Renal cortex interstitium (tissue), 15 donors: ENCODE measurements at places on chromosomes 4 and X. TPM values are rescaled to one million over a fixed set of nuclear protein-coding genes. Genes with fewer than 3 reads are reported as not detected.

GRCh38 chr4:152810715-152811287 lies 31.0 kb downstream of the ARFIP1 start:
- DNase-seq = no peak

GRCh38 chr4:40316782-40317635 lies 18.1 kb upstream of the CHRNA9 start:
- DNase-seq = peak; percentile 72

- no peak for DNase-seq
Observed at GRCh38 chrX:129636175-129636681, 18.5 kb downstream of the APLN start.

GRCh38 chrX:11427453-11428071 lies 134.3 kb downstream of the AMELX start:
- no peak for DNase-seq

GRCh38 chrX:1480082-1480785 lies 27.5 kb upstream of the ASMTL start:
- no peak for DNase-seq

DNA sequence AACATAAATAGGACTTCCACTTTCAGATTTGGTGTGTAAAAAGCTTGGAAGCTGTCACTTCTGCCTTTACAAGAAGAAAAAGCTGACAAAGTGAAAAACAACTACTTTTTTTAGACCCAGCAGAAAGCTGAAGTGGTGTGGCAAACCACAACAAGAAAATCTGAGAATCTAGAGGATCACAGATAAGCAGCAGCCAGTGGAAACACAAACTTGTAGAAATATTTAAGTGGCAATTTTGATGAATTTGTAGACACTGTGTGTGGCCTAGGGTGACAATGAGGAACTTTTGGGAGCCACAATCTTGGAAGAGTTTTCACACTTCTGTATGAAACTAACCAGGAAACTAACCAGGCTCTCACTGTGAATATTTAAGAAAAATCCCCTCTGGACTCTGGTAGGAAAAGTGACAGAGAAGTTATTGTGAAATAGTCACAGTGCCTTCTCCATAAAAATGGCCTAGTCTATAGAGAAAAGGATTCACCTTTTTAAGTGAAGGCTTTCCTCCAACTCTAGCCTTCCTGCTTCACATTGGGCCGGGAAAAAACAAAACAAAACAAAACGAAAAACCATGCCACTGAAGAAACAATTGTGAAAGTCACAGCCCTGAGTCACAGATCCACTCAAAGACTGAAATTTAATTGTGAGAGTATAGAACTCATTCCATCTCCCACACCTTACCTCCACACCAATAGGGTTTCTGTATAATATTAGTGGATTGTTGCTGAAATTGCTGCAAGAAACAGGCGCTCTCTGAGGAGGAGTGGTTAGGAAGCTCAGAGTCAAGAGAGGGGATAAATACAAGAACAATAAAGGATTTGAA lies 26.7 kb upstream of the GUCY1A1 start:
- no peak for DNase-seq

- DNase-seq = no peak
Observed at GRCh38 chr4:53088152-53088551, 226.0 kb downstream of the RASL11B start.

- no peak for DNase-seq
Observed at GRCh38 chr4:32337403-32337802, 1617.2 kb downstream of the PCDH7 start.

- no peak for DNase-seq
Observed at GRCh38 chr4:30716158-30716557, 4.0 kb upstream of the PCDH7 start.

- no peak for DNase-seq
Observed at GRCh38 chr4:78661921-78662521, 110.5 kb downstream of the ANXA3 start.

GRCh38 chrX:54496517-54496852 lies 451 bp upstream of the FGD1 start:
- DNase-seq = no peak

GRCh38 chrX:65635822-65636221 lies 31.6 kb upstream of the MSN start:
- DNase-seq = no peak

DNA sequence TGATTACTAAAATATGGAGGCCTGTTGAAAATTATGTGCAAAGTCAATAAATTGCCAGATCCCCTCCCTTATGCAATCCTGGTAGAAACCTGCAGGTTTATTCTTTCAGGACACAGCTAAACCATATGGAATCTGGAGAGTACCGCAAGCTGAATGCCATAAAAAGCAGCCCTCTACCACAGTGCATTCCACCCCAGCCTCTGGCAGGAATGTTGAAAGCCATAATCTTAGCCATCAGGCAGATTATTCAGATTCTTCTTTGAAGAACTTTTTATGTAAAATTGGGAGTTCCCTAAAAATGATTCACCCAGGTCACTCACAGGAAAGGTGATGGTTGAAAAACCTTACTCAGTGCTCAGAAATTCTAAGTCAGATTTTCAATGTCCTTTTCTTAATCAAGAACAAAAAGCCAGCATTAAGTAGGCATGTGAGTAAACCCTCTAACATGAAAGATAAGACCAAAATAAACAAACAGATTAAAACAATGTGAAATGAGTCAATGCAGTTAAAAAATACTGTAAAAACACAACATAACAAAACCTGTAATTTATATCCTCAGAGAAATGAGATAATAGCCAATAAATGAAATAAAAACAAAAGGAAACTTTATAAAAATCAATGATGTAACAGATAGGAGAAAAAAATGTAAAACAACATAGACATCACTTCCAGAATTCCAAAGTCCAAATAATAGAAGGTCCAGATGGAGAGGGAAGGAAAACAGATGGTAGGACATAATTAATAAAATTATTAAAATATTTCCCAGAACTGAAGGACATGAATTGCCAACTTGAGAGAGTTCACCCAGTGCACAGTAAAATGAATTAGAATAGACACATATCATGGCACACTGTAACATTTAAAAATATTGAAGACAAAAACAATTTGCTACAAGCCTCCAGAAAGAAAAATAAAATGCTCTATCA lies 226.9 kb downstream of the FSTL5 start:
- DNase-seq = no peak

DNA sequence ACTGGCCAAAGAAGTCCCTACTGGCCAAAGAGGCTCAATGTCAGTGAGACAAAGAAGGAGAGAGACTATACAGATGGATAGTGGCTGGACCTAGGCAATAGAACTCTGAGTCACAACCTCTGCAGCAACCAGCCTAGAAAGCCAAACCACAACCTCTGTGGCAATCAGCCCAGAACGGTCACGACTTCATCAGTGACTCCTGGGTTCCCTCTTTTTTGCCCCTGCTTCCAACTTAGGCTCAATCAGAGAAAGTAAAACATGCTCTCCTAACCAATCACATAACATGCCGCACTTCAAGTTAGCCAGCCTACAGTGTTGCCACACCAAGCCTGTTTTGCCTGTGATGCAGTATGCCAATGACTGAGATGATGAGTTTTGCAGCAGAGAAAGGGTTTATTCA lies 203.4 kb downstream of the ANAPC10 start:
- DNase-seq = no peak

- no peak for DNase-seq
Observed at GRCh38 chr4:177574446-177574845, 132.2 kb upstream of the AGA start.

DNA sequence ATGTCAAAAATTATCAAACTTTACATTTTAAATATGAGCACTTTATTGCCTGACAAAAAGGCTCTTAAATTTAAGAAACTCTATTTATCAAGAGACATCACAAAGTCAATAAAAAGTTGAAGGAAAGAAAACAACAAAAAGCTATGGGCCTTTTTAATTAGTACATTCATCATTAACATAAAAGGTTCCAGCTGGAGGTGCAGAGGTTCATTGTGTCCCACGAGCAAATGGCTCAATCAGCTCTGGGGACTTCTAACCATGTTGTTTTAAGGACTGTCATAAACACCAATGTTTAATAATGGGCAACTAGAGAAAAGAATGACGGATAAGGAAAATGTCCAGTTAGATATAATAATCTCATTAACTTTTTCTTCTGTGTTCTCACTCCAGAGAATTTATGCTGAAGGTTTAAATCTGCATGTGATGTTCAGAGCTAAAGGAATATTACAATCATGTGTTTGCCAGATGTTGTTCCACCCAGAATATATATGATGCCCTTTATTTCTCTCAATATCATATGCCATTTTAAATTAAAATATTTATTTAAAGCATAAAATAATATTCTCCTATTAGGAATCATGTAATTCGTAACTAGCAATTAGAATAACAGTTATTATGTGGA lies 840.3 kb upstream of the ADGRL3 start:
- peak; percentile 8 for DNase-seq

DNA sequence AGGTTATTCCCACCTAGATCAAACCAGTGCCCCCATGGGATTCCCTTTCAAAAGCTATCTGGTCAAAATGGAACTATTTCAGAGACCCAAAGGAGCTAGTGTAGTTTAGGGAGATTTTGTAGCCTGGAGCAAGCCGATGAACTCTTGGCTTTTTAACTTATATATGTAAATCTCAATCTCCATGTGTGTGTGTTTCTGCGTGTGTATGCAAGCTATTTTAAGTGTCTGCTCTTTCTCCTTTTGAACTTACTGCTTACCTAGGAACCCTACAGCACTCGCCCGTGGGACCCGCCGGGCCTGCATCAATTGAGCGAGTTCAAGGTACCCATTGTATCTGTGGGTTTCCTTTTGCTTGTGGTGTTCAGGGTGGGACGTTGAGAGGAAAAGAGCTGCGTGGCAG lies 10.4 kb downstream of the CSTF2 start:
- no peak for DNase-seq

- DNase-seq = no peak
Observed at GRCh38 chrX:48909703-48910294, 1.6 kb downstream of the SLC35A2 start.

DNA sequence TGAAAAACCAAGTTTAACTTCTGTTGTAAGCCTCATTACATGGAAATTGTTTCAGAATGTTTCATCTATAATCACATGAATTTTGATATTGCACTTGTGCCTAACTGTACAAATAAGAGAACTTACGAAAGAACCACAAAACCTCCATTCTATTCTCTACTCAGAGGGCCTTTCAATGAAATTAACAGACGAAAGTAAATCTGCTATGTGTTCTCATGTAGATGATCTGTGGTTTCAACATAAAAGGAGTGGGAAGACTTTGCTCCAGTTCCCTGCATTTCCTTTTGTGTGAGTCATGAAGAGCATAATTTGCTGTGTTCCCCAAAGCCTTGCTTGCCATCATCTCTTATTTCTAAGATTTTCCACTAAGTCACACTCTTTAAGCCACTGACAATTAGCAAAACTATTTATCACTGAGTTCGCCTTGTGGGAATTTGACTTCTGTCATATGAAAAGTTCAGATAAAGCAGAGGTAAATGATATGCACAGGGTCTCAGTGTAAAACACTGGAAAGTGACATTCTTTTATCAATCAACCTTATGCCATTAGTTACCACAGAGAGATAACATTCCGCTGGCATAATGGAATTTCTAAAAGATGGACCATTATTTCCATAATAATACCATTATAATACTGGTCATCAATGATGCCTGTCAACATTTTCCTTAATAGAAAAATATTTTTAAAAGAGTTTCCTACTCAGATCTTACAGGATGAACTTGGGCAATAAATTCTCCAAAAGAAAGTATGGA lies 329.8 kb downstream of the NR3C2 start:
- no peak for DNase-seq

- no peak for DNase-seq
Observed at GRCh38 chrX:143429131-143429530, 88.1 kb downstream of the SPANXN3 start.

DNA sequence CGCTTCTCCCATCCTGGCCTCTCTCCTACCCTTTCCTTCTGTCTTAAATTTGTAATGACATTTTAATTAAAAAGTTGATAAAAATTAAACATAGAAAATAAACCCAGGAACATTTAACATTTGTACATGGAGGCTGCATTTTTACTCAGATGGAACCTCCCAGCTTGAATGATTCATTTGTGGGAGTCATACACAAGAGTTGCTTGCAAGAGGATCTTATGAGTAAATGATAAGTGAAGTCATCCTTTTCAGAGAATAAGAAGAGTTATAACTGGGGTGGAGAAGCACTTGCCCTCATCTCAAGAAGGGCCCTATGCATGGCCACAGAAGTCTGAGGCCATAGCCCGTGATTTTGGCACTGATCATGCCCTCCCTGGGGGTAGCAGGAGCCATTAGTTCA lies 482.9 kb upstream of the BOD1L1 start:
- no peak for DNase-seq

- no peak for DNase-seq
Observed at GRCh38 chrX:107699616-107700015, 71.3 kb downstream of the PRPS1 start.

DNA sequence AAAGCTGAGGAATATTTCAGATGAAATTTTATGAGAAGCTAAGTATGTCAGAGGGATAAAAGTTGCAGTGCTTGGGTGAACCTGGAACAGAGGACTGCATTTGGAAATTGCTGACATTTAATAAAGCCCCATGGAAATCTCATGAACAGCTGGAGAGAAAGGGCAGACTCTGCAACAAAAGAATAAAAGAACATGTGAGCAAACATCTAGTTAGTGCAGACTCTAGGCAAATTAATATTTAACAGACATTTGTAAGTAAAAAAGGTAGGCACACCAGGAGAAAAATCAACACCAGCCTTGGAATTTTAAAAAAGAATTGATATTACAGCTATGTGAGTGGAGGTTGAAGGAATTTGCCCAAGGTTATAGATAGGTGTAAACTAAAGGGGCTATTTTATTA lies 114.6 kb upstream of the PUDP start:
- no peak for DNase-seq

DNA sequence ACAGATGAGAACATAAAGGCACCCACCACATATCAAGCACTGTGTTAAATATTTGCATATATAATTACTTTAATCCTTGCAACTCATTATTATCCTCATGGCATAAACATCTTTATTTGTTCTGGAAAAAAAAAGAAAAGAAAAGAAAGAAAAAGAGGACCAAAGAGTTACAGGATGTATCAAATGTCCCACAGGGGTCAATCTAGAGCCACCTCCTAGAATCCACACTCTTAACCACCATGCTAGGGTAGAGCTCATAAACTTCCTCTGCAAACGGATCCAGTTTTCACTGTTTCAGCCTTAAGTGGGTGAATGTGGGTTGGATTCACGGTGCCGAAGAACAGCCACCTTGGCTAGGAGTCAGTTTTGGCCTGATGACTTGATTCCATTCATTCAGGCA lies 171.1 kb upstream of the PPARGC1A start:
- DNase-seq = no peak

VMA21 gene
- 26.1 TPM for polyA plus RNA-seq

SLC26A1 gene
- 8.2 TPM for polyA plus RNA-seq

GABRG1 gene
- polyA plus RNA-seq = 0.09 TPM

BBS12 gene
- polyA plus RNA-seq = 17.0 TPM

SPACA5 gene
- 0.22 TPM for polyA plus RNA-seq

TLR10 gene
- 0.76 TPM for polyA plus RNA-seq

PAGE2B gene
- polyA plus RNA-seq = not detected

RTL5 gene
- polyA plus RNA-seq = 24.6 TPM

NXF2B gene
- polyA plus RNA-seq = 1.0 TPM

DGAT2L6 gene
- not detected for polyA plus RNA-seq

MAGEB10 gene
- polyA plus RNA-seq = not detected

ZNF330 gene
- 55.7 TPM for polyA plus RNA-seq

PIGA gene
- 18.9 TPM for polyA plus RNA-seq

CAPN6 gene
- 25.6 TPM for polyA plus RNA-seq

GAGE12C gene
- polyA plus RNA-seq = not detected
